ENCODE measurements at places on chromosomes 1 and 21. TPM values are rescaled to one million over a fixed set of nuclear protein-coding genes. Genes with fewer than 3 reads are reported as not detected.

- no peak for DNase-seq
Measured at GRCh38 chr1:183898001-183898396, 93.1 kb downstream of the RGL1 start.

Gene PLA2G2C
- 0.10 TPM for polyA plus RNA-seq

- DNase-seq, result no peak
Measured at GRCh38 chr1:39524171-39524570, 32.7 kb downstream of the BMP8A start.

- DNase-seq, result no peak
Measured at GRCh38 chr1:70211541-70211940, 6.2 kb upstream of the LRRC40 start.

Gene GSTM3
- polyA plus RNA-seq, result 159 TPM

GRCh38 chr1:239914751-239915231 is 176.9 kb upstream of the FMN2 start:
- DNase-seq, result no peak

Gene TCHHL1
- polyA plus RNA-seq, result not detected

Gene IFI44L
- polyA plus RNA-seq, result 7.6 TPM

- no peak for DNase-seq
Measured at GRCh38 chr1:86739648-86740509, 35.5 kb downstream of the SH3GLB1 start.

- DNase-seq, result no peak
Measured at GRCh38 chr1:4379451-4380175, 274.8 kb upstream of the AJAP1 start.

- DNase-seq, result no peak
Measured at GRCh38 chr1:172561252-172561651, 28.3 kb downstream of the SUCO start.

Gene UTS2
- polyA plus RNA-seq, result not detected

DNA sequence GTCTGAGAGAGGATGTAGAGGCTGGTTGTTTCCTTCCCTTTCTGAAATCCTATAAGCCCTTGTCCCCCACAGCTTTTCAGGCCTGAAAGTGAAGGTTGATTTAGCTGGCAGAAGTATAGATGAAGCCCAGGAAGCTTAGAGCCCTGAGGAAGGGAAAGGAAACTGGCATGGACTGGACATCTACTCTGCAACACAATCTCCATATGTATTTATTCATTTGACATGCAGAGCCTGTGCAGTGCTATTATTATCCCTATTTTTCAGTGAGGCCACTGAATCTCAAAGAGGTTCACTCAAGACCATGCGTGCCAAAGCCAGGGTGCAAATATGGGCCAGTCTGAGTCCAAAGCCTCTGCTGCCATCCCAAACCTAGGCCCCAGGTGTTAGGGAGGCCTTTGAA is 78.5 kb upstream of the KCND3 start:
- no peak for DNase-seq

Gene LUZP1
- polyA plus RNA-seq, result 37.1 TPM

Gene LRRC53
- not detected for polyA plus RNA-seq

GRCh38 chr1:8754247-8754650 is 63.2 kb downstream of the RERE start:
- DNase-seq, result no peak

DNA sequence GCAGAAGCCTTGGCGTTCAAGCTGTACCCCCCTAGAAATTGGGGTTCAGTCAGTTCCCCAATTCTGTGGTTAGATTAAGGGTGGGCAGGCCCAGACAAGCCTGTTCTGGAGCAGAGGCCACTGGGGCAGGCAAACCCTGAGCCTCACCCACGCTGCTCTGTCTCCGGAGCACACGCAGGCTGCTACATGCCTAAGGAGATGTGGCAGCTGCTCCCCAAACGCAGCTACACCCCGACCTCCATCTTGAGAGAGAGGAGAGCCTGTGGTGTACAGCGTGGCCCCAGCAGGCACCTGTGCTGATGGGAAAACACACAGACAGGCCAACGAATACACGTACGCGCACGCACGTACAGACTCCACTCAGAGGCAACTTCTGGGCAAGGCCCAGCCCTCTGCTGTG is 33.9 kb upstream of the GRHL3 start:
- no peak for DNase-seq

GRCh38 chr1:20071416-20071815 is 1.4 kb downstream of the PLA2G5 start:
- no peak for DNase-seq

Gene CA6
- 0.12 TPM for polyA plus RNA-seq

DNA sequence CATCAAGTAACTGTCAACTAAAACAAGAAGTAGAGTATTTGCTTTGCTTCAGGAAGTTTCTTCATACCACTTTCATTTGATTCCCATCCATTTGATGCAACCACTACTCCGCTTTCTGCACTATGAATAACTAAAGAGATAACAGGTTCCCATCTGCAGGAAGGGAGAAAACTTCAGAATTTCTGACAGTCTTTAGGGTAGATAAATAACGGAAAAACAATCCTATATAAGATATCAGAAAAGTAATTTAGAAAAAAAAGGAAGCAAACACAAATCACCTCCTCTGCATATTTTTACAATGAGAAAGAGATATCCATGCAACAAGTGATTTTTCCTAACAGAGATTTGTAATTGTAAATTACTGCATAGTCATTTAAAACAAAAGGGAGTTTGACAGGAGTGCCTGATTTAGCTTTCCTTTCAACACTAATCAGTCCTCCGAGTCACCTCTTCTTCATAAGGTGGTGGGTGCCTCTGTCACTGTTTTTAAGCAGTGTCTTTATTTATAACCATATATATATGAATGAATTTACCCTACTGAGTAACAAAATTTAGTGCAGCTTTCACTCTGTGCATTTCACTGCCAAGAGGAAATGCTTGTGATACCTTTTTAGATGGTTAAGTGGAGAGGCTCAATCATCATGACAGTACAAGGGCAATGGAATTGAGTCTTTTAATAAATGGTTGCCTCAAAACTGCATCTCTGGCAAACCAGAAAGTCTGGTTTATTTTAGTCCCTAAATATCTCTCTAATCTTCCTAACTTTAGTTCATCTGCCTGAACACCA is 1920.4 kb downstream of the MRPL39 start:
- DNase-seq, result no peak

DNA sequence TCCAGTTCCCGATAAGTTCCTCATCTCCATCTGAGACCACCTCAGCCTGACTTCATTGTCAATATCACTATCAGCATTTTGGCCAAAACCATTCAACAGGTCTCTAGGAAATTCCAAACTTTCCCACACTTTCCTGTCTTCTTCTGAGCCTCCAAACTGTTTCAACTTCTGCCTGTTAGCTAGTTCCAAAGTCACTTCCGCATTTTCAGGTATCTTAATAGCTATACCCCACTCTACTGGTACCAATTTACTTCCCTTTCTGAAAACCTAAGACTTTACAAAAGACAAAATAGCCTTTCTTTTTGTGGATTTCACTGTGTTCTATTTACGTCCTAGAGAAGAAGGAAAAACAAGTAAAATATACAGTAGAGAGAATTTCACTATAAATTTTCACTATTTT is 147.0 kb upstream of the FMN2 start:
- no peak for DNase-seq

DNA sequence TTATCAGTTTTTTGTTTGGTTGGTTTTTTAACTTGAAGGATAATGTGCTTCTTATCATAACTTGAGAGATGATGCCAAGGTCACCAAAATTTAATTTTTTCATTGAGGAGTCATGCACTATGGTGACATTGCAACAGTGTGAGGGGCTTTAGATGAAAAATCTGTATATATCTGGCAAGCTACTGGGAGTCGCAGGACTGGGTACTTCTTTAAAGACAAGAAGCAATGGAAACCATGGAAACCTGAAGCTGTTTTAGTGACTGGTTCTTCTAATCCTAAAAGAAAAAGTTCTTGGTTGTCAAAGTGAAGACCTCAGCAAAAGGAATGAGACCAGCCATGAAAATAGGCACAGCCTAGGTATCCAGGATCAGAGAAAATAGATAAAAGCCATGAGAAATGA is 31.1 kb downstream of the ZC3H11B start:
- no peak for DNase-seq

DNA sequence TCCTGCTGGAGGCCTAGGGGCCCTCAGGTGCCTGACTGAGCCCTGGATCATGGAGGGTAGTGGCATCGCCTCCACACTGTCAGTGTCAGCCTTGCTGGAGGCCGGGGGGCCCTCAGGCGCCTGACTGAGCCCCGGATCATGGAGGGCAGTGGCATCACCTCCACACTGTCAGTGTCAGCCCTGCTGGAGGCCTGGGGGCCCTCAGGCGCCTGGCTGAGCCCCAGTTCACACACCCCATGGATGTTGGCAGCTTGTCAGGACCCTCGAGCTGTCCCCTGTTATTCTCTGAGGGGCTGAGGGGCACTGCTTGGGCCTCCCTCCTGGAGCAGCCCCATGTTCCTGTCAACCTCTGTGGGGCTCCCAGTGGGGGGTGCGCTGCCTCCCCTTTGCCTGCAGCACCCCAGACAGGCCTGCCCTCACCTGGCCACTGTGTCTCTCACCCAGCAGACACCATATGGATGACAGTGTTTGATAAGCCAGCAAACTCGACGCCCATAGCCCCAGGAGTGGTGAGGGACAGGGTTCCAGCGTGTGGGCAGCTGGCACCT is 197.6 kb downstream of the LIPI start:
- DNase-seq, result no peak

GRCh38 chr21:38436341-38436740 is 61.9 kb downstream of the ERG start:
- no peak for DNase-seq

- no peak for DNase-seq
Measured at GRCh38 chr1:228209657-228210056, 1.8 kb downstream of the OBSCN start.

- DNase-seq, result no peak
Measured at GRCh38 chr1:228955691-228956090, 220.4 kb downstream of the RHOU start.

Gene GCSAML
- polyA plus RNA-seq, result 0.28 TPM

- no peak for DNase-seq
Measured at GRCh38 chr1:24418898-24419628, 3.5 kb downstream of the NIPAL3 start.

DNA sequence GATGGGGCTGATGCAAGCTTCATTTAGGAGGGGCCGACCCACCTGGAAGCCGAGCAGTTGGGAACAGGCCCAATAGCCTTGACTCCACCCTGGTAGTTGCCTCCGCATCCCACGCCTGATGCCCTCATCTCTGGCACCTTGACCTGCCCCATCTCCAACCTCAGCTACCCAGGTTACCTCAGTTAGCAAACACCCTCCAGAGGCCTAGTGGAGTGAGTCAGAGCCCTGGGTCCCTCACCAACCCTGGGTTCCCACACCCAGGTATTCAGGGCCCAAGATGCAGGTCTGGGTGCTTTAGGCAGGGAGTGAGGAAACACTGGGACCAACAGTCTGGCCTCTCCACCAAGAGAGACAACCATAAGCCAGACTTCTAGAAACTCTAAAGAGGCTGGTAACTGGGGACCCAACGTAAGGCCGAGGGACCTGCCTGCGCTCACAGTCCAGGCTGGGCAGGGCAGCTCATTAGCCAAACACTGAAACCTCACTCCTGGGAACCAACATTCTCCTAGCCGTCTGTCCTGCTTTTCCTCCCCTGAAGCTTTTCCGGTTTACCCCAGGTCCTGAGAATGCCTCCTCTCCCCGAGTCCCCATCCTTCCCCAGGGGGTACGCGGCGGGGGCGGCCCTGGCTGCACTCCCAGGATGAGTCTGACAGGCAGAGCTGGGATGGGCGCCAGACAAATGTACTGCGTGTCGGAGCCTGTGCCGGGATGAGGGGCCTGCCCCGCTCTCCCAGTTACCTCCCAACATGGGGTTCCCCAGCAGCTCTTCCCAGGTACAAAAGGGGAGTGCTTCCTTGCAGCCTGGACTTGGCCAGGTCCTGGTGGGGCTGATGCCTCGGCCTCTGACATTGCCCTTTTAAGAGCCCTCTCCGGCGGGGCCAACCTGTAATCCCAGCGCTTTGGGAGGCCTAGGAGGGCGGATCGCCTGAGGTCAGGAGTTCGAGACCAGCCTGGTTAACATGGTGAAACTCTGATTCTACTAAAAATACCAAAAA is 8.9 kb upstream of the CELSR2 start:
- no peak for DNase-seq

GRCh38 chr1:206535853-206536188 is 28.5 kb downstream of the RASSF5 start:
- no peak for DNase-seq

GRCh38 chr1:156203331-156203730 is 9.4 kb downstream of the SLC25A44 start:
- no peak for DNase-seq

DNA sequence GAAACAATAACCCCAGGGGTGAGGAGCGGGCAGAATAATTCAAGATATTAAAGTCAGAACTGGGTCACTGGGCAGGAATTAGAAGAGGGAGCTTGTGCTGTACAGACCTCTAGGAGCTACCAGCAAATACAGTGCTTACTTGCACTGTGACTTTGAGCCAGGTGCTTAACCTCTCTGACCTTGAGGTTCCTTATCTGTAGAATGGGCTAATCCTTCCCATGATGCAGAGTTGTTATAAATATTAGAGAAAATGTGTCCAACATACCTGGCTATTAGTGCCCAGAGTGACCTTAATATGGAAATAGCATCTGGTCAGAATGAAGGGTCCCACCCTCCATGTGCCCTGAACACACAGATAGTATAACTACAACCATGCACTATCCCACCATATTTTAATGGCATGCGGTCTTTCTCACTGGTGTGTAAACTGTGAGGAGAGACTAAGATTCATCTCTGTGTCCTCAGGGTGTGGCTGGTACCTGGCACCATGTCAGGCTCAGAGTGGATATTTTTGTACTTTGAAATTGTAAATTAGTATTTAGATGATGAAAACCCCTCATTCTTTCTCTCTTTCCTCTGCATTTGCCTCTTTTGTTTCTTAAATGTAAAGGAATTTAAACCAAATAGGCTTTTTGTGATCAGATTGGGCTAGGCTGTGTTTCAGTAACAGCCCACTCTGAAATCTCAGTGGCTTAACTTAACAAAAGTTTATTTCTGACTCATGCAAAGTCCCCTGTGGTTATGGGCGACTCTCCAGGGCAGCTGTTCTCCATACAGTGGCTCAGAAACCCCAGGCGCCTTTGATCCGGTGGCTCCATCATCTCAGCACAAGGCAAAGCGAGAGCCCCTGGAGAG is 60.0 kb upstream of the ROR1 start:
- no peak for DNase-seq

Gene CNIH3
- polyA plus RNA-seq, result 10.5 TPM

Gene AADACL4
- polyA plus RNA-seq, result 1.8 TPM

- DNase-seq, result no peak
Measured at GRCh38 chr1:183883623-183884022, 78.7 kb downstream of the RGL1 start.

DNA sequence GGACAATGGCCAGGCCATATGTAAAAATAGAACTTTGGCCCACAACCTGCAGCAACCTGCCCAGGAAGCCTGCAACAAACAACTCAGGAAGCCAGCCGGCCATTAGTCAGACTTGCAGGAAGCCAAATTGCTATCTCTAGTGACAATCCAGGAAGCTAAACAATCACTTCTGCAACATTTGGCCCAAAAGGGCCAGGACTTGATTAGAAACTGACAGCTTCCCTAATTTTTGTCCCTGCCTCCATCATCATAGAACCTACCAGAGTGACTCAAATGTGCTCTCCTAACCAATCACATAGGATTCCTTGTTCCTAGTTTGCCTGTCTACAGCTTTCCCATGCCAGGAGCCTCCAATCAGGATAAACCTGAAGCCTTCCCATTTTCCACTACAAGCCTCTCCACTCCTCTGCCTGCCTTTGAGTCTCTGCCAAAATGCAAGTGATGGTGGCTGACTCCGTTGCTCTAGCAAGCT is 639.3 kb downstream of the PTPRU start:
- DNase-seq, result no peak

- DNase-seq, result no peak
Measured at GRCh38 chr1:180291004-180291403, 60.9 kb downstream of the LHX4 start.

Gene TENT5C
- polyA plus RNA-seq, result 2.9 TPM

Measured in left kidney (tissue), 8 donors.